ENCODE measurements at places on chromosomes 12 and 14.

GRCh38 chr14:67582061-67582460 lies 18.0 kb downstream of the PIGH start:
- no peak for DNase-seq

DNA sequence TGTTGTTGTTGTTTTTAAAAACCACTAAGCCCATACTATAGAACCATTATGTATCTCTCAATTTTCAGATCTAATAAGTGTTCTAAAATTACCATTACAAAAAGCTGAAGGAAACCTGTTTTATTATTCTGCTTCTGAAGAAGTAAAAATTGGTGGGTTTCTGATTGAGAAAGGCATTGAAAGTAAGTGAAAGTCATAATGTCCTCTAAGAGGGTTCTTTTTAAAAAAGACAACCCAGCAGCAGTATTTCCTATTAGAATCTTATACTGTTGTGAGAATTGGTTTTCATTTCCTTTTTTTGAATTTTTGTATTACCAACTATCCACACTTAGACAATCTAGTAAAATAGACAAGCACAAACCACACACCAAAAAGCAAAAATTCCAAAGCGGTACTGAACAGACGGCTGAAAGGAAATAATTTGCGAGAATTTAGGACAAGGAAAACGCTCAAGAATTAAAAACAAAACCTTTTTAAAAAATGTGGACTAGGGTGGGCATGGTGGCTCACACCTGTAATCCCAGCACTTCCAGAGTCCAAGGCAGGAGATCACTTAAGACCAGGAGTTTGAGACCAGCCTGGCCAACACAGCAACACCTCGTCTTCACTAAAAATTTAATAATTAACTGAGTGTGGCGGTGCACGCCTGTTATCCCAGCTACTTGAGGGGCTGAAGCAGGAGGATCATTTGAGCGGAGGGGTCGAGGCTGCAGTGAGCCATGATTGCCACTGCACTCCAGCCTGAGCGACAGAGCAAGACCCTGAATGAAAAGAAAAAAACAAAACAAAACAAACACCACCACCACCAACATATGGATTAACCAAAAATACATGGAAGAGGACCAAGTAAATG lies 66.7 kb upstream of the AP4S1 start:
- no peak for DNase-seq

- DNase-seq, result no peak
These were observed 80.4 kb downstream of the PITPNM2 start for GRCh38 chr12:123070267-123071081.

- DNase-seq, result no peak
These were observed 188.3 kb upstream of the SLC38A2 start for GRCh38 chr12:46560874-46561273.

DNA sequence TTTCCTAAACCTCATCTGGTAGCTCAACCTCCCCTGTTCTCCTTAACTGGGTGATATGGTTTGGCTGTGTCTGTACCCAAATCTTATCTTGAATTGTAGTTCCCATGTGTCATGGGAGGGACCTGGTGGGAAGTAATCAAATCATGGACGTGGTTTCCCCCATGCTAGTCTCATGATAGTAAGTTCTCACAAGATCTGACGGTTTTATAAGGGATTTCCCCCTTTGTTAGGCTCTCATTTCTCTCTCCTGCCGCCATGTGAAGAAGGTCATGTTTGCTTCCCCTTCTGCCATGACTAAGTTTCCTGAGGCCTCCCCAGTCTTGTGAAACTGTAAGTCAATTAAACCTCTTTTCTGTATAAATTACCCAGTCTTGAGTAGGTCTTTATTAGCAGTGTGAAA lies 19.5 kb downstream of the COX16 start:
- no peak for DNase-seq

GRCh38 chr14:101183376-101184103 lies 280.0 kb upstream of the RTL1 start:
- no peak for DNase-seq

GRCh38 chr14:93299866-93300265 lies 33.0 kb downstream of the BTBD7 start:
- DNase-seq, result no peak

DNA sequence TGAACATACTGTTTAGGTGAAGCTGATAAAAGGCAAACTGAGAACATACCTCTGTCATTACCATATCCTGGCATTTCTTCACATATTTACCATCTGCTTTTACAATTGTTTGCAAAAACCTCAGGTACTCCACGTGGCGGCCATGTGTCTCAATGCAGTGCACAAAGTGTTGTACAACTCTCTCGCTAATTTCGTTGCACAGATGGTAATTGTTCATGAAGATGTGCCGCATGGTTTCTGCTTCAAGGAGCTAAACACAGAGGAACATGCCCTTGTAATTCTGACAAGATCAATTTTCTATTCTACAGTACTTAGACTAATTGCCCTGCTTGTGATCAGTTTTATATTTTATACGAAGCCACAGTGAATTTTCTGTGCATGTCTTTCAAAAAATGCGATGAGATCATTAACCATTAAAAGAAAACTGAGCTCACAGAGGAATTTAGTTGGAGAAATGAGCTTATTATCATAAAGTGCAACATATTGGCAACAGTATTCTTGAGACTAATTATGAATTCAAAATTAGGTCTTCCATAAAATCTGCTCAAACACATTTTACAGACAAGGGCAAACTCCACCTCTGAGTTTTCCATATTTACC lies 233.8 kb downstream of the ITPR2 start:
- no peak for DNase-seq

DNA sequence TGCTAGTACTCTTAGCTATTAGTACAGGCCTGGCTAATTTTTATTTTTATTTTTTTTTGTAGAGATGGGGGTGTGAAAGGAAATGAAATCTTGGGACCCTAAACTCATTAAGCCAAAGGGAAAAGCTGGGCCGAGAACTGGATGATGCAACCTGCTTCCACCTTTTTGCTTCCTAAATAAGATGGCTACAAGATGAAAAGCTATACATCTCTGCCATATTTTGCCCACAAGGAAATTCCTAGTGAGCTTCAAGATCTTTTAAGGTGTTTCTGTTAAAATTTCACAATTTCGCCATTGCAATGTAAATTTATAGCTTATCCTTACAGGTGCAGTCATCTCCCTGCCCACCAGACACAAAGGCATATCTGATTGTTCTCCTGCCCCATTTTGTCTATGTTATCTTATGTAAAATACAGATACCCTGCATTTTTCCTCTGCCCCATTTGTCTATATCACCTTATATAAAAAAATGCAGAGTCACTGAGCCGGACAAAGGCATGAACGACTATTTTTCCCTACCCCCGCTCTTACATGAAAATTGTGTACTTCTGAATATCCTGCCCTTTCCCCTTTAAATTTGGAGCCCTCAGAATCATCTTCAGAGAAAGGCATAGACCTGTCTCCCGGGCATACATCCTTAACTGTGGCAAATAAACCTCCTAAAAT lies 112.0 kb upstream of the SLC38A2 start:
- DNase-seq, result no peak

GRCh38 chr14:59422069-59422881 lies 42.9 kb downstream of the GPR135 start:
- DNase-seq, result no peak

- DNase-seq, result no peak
These were observed 218.0 kb upstream of the RGS6 start for GRCh38 chr14:71714225-71714624.

GRCh38 chr12:121397521-121397920 lies 2.4 kb upstream of the RNF34 start:
- no peak for DNase-seq

GRCh38 chr12:87931812-87932211 lies 97.4 kb downstream of the C12orf50 start:
- DNase-seq, result no peak

DNA sequence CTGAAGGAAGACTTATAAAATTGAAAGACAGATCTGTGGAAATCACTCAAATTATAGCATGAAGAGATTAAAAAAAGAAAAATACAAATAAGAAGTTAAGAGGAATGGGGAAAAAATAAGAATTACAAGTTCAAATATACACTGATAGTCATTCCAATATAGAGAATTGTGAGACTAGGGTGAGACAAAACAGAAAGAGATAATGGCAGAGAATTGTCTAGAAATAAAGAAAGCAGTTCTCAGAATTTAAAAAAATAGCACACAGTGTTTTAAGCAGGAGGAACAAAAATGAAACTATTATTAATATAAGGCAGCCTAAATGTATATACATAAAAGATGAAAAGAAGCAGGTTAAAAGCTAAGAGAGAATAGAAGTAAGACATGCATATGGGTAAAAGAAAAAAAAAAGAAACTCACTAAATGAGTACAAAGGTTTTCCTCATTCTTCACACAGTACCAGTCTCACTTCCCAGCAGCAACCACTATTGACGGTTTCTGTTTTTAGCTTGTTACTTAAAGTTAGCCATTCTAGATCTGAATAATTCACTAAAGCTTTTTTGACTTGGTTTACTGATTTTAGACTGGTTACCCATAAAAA lies 31.1 kb downstream of the SLC38A4 start:
- DNase-seq, result no peak

GRCh38 chr12:69437073-69437472 lies 33.1 kb upstream of the FRS2 start:
- no peak for DNase-seq

DNA sequence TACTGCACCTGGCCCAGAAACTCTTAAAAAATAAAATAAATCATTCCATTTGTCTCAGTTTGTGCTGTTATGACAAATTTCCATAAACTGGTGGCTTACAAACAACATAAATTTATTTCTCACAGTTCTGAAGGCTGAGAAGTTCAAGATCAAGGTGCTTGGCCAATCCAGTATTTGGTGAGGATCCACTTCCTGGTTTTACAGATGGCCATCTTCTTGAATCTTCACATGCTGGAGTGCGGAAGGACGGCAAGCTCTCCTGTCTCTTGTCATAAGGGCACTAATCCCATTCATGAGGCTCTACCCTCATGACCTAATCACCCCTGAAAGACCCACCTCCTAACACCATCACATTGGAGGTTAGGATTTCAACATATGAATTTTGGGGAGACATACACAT lies 29.9 kb upstream of the MYBPC1 start:
- DNase-seq, result no peak

DNA sequence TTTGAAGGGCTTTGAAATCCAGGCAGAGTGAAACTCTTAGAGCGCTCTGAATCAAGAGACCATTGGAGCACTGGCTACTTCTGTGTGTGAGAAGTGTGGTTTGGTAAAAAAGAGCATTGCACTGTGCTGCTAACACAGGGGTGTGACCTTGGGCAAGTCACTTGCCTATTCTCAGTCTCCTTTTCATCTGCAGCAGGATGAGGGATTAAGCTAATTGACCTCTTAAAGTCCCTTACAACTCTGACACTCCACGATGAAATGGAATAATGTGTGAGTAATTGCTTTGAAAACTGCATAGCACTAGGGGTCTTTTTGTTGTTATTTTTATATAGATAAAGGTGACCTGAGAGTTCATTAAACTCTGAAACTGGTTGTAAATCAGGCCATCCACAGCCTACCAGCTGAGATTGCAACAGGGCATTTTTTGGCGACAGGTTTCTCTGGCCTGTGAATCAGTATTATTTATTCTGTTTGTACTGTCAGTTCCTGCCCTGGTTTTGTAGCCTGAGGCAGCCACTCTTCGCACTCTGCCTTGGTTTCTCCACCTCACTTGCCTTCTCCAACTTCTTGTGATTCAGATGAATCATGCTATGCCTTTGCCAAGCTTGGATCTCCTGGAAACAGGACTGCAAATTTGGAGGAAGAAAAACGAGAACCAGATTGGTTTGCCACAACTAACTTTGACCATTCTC lies 159.9 kb upstream of the PARP11 start:
- DNase-seq, result no peak

DNA sequence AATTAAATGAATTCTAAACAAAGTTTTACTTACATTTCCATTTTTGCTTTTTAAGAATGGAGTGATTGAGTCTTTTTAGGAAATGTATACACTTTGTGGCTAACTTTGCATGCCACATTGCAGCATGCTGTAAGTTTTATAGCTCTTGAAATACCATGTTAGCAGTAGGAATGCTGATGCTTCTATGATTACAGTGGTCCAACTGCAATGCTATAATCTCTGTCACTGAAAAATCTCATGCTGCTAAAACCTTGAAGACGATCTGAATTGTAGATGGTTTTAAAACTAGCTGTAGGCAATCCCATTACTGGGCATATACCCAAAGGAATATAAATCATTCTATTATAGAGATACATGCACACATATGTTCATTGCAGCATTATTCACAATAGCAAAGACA lies 127.6 kb downstream of the WIF1 start:
- no peak for DNase-seq

DNA sequence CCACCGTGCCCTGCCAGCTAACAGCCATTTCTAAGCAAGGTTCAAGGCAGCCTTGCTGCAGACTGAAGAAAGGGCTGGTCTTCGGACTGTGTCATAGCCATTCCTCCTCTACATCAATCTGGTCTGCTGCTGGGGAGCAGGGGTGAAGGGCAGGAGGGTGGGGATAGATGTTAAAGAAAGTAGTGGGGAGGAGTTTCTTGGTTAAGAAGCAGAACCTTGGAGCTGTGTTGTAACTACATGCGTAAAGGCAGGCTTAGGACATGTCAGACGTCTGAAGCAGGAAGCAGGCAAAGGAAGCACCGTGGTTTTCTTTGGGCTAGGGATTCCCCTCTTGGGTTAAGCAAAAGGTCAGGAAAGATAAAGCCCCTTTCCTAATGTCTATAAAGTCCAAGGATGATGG lies 18.1 kb upstream of the NEK9 start:
- no peak for DNase-seq

DNA sequence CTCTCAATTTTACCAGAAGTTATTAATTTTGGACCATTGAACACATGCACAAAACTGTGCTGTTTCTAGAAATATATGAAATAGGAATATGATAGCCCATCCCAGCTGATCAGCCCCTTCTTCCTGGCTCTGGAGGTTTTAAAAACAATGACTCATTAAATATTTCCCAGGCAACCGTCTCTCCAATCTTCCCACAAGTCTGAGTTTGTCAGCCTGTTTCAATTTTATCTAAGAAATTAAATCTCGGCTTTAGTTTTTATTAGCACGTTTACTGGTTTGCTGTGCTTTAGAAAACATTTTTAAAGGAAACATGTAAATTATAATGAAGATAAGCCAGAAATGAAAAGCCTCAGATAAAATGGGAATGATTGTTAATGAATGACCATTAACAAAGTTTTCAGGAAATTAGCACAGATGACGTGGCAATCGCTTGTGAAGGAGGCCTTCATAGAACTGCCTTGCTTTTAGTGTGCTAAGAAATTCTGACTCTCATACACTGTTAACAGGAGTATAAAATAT lies 89.3 kb upstream of the RAP1B start:
- no peak for DNase-seq
